Cardiac muscle cell (in vitro differentiated cells and primary cell): ENCODE measurements at places on chromosomes 7 and 10. TPM values are rescaled to one million over a fixed set of nuclear protein-coding genes. Genes with fewer than 3 reads are reported as not detected.

DNA sequence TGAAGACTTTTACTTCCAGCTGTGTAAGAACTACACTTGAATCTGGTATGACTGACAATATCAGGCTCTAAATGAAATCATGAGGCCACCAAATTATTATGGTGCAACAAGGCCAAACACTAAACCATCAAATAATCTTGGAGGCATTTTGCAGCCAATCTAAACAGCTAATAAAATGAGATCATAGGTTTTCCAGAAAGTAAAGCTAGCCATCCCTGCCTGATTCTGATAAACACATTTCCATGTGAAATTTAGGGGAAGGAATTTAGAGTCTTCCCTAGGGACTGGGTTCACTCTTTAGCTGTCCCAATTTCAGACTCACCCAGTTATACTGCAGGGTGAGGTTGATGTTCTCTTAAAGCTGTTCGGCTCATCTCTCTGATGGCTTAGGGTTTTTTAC, 190.3 kb upstream of the TMEM196 start:
- no peak for DNase-seq

DNA sequence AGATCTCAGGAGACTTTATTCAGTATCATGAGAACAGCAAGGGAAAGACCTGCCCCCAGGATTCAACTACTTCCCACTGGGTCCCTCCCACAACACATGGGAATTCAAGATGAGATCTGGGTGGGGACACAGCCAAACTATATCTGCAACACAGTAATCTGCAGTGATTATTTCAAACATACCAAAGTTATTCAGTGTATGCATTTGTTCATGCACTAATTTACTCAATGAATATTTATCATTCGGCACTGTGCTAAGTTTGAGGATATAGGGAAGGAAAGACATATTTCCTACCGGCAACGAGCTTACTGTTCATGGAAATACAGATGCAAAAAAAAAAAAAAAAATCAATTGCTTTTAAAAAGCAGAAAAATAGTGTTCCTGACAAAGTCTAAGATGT, 91.6 kb upstream of the IMMP2L start:
- DNase-seq, result no peak

DNA sequence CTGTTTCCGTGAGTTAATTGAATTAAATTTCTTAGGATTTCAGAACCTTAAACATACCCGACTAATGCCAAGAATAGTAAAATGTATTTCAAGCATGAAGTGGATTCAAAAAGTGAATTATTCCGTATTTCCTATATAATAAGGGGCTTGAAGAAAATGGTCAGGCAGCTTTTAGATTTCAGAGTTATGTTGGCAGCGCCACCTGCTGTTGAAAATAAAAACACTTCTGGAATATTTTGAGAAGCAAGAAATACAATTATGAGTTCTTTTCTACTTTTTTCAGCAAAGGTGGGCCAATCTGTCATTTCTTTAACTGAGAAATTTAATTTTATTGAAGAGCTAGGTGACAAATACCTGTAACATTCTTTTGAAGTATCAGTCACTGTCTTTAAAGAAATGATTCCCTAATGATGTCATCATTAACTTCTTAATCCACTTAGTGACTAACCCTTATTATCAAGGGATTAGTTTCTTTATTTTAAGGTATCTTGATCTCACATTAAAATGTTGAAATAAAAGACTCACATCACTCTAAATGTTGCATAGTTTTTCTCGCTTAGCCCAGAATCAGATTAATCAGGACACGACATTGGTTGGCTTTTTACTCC, 36.6 kb upstream of the AGR3 start:
- DNase-seq, result peak; percentile 61

DNA sequence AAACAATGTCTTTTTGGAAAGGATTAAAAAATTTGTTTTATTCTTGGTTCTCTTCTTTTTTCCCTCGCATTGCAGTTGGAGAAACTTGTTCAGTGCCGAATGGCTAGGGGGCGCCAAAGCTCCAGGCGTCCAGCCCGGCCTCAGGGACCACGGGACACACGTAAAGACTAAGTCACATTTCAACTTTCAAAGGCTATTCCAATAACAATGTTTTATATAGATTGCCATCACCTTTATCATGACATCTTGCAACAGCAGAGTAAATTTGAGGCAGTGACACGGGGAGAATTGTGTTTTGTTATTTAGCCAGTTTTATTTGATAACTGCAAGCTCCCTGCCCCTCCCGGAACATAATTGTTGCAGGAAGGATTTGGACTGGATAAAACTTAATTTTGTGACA, 2.2 kb upstream of the IGFBP3 start:
- DNase-seq, result peak; percentile 86

Gene KLLN
- total RNA-seq, result 1.5 and 1.8 TPM in 2 replicates

Gene PPP1R17
- total RNA-seq, result 0.11 TPM in 1 of 2 replicates, not detected in the other

GRCh38 chr7:3670898-3671297, 369.8 kb downstream of the SDK1 start:
- DNase-seq, result no peak

DNA sequence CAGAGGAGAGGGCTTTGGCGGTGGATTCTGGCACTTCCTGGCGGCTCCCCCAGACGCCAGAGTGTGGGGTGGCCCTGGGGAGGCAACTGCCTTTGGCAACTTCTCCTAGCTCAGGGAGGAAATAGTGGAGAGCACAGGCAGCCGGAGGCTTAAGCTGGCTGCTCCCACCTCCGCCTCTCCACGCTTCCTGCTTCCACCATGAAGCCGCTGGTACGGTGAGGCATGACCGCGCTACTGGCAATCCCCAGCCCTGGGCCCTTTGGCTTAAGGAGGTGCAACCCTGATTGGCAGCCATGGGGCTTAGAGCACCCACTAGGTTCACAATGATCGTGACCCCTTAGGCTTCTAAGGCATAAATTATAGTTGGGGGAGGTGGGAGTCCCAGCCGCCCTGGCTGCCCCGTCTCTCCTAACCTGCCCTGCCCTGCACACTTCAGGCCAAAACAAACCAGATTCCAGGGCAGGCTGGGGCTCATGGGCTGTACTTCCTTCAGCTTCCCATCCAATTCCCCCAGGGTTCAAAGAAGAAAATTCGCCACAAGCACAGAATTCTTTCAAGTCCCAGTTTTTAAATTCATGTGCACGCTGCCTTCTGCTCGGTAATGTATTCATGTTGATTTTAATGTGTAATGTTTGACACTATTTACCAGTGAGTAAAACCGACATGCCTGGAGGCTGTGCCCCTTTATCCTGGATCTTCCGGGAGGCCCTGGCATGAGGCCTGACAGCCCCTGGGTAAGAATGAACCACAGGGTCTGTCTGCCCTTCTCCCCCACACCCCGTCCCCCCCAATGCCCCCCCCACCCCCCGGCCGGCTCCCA, 90.7 kb upstream of the LRRC4 start:
- no peak for DNase-seq

- no peak for DNase-seq
Observed at GRCh38 chr10:96357038-96357620, 1.7 kb downstream of the OPALIN start.

Gene ITPRID1
- total RNA-seq, result not detected in 2 replicates

DNA sequence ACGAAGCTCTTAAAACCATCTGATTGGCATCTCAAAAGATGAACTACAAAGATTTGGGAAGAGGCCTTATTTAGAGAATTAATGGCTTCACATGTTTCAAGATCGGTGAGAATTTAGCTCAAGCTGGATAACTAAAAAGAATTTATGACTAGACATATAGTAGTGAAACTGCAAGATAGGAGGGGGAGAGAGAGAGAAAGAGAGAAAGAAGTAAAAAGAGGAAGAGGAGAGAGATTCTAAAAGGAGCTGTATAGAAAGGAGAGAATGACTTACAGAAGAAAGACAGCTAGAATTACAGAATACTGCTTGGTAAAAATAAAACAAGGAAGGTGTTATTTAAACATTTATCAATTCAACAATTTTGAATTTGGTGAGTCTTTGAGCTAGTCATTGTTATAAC, 592.3 kb downstream of the SH2D4B start:
- DNase-seq, result no peak

DNA sequence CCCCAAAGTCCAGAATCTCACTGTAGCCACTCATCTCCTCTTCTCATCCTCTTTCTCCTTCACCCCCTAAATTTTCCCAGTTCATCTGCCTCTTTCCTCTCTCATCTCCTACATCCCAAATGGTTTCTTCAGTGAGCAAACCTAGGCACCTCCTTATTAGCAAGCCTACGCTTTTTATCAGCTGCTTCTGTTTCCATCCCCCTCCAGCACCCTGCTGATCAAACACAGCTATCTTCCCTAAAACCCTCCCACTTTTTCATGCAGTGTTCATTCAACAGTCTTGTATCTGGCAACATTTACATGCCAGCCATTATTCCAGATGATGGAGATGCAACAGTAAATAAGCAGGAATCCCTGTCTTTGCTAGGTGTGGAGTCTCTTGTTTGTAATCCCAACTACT, 3.3 kb upstream of the ABRAXAS2 start:
- no peak for DNase-seq

GRCh38 chr10:128072941-128073645, 53.1 kb downstream of the MKI67 start:
- DNase-seq, result no peak

Gene HYAL4
- not detected in 2 replicates for total RNA-seq

DNA sequence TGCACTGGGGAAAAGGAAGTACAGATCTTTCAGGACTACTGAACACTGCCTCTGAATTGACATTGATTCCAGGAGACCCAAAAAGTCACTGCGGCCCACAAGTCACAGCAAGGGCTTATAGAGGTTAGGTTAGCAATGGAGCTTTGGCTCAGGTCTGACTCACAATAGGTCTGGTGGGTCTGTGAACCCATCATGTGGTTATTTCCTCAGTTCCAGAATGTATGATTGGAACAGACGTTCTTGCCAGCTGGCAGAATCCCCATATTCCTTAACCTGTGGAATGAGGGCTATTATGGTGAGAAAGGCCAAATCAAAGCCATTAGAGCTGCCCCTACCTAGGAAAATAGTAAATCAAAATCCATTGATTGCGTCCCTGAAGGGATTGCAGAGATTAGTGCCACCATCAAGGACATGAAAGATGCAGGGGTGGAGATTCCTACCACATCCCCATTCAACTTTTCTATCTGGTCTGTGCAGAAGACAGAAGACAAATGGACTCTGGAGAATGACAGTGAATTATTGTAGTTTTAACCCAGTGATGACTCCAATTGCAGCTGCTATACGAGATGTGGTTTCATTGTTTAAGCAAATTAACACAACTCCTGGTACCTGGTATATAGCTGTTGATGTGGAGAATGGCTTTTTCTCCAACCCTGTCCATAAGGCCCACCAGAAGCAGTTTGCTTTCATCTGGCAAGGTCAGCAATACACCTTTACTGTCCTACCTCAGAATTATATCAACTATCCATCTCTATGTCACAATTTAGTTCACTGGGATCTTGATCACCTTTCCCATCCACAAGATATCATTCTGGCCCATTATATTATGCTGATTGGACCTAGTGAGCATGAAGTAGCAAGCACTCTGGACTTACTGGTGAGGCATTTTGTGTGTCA, 44.5 kb upstream of the PIK3CG start:
- no peak for DNase-seq

Gene PPP1R9A
- 21.7 and 41.5 TPM in 2 replicates for total RNA-seq

Gene CCDC126
- total RNA-seq, result 3.9 and 7.6 TPM in 2 replicates

GRCh38 chr7:3218411-3219225, 82.4 kb upstream of the SDK1 start:
- DNase-seq, result no peak

- DNase-seq, result peak; percentile 34
Observed at GRCh38 chr7:91940171-91940570, 491 bp upstream of the AKAP9 start.

Gene CREM
- 415 and 468 TPM in 2 replicates for total RNA-seq

GRCh38 chr7:25031007-25031406, 51.0 kb upstream of the OSBPL3 start:
- no peak for DNase-seq

DNA sequence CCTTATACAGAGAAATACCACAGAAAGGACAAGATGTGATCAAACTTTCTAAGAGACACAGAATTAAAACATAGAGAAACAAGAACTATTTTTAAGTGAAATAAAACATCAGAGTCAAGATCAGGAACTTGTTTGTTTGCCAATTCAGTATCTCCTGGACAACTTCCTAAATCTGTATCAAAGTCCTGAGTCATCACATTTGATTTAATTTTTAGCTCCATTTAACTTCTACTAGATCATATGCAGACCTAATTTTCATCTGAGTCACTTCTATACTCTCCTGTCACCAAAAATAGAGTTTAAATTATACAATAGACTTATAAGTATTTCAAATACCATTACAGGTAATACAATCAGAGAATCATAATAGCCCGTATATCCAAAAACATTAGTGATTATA, 268.1 kb downstream of the PRKG1 start:
- DNase-seq, result peak; percentile 20

GRCh38 chr10:102814453-102814871, 22.8 kb downstream of the CYP17A1 start:
- no peak for DNase-seq

- DNase-seq, result no peak
Observed at GRCh38 chr7:28510026-28510369, 97.7 kb downstream of the CREB5 start.

Gene OR13A1
- total RNA-seq, result 0.15 TPM in 1 of 2 replicates, not detected in the other

GRCh38 chr7:193481-194251, 1.3 kb downstream of the FAM20C start:
- no peak for DNase-seq

DNA sequence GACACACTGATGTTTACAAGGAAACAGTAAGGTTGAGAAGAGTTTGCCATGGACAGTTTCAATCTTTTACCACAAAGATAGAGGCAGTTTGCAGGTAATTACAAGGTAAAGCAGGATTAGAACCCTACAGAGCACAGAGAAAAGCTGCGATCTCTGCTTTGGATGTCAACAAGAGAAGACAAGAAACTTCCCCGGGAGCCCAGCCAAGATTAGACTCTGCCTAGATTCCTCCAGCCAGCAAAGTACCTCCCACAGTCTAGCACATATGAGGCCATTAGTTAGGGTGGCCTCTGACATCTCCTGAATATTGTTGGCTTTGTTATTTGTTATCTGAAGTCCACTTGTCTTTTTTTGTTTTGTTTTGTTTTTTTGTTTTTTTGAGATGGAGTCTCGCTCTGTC, 178.1 kb downstream of the CALN1 start:
- DNase-seq, result no peak

- no peak for DNase-seq
Observed at GRCh38 chr10:82576093-82576492, 701.1 kb downstream of the NRG3 start.

DNA sequence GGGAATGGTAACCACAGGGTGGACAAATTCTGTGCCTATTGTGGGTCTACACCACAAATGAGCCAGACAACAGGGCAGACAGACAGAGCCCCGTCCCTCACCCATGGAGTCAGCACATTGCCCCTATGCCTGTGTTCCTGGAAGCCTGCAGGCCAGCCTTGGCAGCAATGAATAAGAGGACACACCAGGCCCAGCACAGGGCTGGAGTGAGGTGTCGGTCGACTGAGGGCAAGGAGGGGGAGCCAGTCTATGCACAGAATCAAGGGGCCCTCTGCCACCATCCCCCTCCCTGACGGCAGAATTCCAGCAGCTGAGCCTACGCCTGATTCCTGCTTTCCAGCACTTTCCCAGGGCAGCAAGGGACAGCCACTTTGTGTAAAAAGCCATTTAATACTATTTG, 98.2 kb downstream of the CALN1 start:
- no peak for DNase-seq

GRCh38 chr7:159108941-159109652, 35.6 kb downstream of the VIPR2 start:
- DNase-seq, result no peak

Gene KCP
- 0.49 and 1.2 TPM in 2 replicates for total RNA-seq
